ENCODE measurements at places on chromosomes 16 and 17.
A peak's percentile ranks its signal among the peaks of the same experiment; 100 is the strongest.

- no peak for DNase-seq
Observed at GRCh38 chr17:19365833-19366636, 3.5 kb upstream of the B9D1 start.

DNA sequence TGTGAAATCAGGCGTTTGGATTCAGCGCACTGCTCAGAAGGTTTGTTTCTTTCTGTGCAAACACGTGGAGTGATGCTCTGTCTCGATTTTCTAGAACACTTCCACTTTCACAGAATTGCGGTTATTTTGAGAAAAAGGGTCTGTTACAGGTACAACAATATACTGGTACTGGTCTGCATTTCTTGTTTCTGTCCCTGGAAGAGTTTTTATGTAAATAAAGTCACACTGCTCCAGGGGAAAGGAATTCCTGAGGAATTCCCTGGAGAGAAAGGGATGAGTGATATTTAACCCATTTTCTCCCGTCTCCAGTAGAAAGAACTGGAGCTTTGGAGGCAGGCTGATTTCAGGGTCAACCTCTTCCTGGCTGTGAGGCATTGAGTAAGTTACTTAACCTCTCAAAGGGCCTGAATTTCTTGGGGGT is 16.2 kb upstream of the RMI2 start:
- DNase-seq = no peak

DNA sequence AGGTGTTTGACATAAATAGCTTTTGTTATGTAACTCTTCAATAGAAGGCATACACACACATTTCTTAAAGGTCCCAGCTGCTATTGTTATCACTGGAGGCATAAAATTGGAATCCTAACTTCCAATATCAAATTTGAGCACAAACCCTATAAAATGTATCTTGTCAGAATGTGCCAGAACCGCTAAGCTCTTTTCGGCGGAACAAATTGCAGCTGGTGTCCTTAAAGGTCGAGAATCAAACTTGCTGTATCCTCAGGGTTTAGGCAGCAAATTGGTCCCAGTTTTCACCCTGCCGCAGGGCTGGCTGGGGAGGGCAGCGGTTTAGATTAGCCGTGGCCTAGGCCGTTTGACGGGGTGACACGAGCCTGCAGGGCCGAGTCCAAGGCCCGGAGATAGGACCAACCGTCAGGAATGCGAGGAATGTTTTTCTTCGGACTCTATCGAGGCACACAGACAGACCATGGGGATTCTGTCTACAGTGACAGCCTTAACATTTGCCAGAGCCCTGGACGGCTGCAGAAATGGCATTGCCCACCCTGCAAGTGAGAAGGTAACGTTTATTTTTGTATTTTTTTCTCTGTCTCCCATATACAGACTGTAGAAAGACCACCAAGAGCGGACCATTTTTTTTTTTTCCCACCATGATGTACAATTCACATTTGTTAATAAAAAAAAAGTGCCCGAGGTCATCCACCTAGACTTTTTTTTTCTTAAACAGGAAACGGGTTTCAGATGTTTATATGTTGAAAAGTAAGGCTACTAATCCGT is 297.1 kb downstream of the IRF8 start:
- DNase-seq = no peak

- no peak for DNase-seq
Observed at GRCh38 chr17:35129154-35129972, 7.9 kb downstream of the FNDC8 start.

DNA sequence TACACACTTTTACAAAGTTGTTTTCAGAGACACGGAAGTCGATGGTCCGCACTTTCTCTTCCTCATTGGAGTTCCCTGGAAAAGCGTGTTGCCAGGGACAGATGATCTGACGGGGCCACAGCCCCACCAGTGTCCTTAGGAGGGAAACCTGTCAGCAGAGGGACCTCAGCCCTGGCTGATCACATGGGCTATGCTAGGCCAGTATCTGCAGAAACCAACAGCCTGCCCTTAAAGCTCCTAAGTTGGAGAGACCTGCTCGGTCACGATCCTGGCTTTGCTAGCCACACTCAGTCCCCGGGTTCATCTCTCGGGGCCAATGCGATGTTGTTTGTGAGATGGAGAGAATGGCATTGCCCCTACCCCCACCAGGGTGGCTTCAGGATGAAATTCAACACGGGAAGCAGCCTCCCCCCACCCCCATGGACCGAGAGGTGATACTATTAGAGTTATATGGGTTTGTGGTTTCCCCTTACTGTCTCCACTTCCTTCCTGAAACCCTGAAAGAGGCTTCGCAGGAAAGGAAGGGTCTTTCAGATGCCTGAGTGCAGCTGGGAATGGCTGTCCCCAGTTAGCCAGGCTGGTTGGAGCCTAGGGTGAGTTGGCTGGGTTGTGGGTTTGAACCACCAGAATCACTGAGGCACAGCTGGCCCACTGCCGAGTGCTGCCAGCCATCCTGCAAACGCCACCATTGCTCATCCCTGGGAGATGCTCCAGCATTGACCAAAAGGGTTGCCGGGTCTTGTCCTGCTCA is 16.6 kb downstream of the RMI2 start:
- peak; percentile 43 for DNase-seq

- no peak for DNase-seq
Observed at GRCh38 chr16:49640581-49640980, 215.3 kb downstream of the ZNF423 start.

DNA sequence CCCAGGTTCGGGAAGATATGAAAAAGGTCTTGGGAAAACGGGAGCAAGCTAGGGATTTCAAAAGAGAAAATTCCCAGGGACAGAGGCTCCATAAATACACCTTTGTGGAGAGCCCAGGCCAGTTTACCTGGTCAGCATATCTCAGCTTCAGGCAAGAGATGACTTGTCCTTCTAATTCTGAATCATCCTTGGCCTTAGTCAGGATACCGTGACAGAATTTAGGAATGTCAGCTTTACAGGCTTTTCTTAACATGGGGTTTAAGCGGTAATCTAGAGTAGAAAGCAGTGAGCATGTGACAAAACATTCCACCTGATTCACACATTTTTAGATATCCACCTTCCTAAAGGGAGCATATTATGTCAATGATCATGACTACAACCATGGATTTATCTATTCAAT is 41.1 kb upstream of the CLEC18B start:
- DNase-seq = no peak

DNA sequence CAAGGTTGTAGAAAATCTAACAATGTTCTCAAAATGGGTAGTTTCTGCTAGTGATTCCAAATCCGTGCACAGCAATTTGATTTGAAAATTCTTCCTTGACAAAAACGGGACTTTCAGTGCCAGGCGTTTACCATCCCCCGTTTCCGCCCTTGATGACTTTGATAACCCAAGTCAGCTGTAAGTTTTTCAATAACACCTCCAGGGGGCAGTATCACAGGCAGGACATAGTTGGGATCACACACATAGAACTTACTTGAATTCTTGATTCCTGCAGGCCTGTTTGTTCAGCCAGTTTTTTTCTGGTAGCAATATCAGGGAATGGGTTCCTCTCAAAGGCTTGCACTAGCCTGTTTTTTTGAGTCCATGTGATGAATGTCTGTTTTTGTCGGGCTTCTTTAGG is 5.6 kb downstream of the DUXB start:
- no peak for DNase-seq

DNA sequence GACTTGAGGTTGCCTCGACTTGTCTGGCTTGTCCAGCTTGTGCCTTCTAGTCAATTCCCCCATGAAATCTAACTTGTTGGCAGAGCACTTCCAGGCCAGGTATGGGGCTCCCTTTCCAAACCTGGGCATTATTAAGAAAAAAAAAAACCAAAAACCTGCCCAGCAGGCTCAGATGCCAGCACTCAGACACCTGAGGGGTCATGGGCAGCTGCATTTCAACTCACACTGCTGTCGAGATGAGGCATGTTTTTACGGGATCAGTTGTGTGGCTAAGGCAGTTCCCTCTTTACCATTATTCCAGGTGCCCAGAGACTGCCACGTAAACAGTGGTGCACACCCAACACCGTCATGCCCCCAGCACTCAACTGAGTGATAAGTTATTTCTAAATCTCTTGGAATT is 17.8 kb downstream of the TMEM11 start:
- DNase-seq = no peak

GRCh38 chr16:30853758-30854157 is 40.1 kb downstream of the BCL7C start:
- no peak for DNase-seq

- DNase-seq = no peak
Observed at GRCh38 chr16:27723711-27724481, 174.0 kb downstream of the KATNIP start.

DNA sequence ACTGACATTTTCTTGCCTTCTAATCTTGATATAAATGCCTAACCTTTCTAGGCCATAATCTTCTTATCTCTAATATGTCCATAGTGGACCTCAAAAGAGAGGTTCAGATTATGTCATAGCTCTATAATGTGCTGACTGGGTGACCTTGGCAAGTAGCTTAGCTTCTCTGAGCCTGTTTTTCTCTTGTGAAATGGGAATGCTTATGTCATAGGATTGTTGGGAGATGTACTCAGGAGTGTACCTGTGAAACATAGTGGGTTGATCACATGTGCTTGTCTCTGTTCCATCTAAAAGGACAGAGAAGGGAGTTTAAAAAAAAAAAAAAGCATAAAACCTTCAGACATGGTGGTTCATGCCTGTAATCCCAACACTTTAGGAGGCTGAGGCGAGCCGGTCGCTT is 2.4 kb downstream of the MED9 start:
- no peak for DNase-seq

GRCh38 chr17:20200016-20200795 is 191.0 kb downstream of the SPECC1 start:
- DNase-seq = no peak

DNA sequence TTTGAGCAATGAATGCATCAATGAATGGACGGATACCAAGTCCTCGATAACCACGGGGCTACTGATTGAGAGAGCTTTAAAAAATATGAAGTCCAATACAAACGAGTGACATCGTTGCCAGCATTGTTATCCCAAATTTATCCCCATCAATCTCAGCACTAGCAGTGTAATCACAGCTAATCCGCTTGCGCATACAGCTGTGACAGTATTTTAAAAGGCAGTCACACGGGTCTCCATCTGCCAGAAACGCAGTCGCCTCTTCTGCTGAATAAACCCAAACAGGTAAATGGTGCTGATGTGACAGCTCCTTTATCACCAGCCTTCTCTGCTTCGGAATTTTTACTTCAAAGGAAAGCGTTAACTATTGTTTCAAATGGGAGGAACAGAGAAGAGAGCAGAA is 311.1 kb downstream of the XYLT1 start:
- DNase-seq = no peak

- no peak for DNase-seq
Observed at GRCh38 chr16:57029161-57030160, 40.1 kb downstream of the NLRC5 start.

GRCh38 chr17:69518951-69519350 is 104.5 kb downstream of the MAP2K6 start:
- DNase-seq = no peak

GRCh38 chr16:27727941-27728340 is 178.0 kb downstream of the KATNIP start:
- DNase-seq = no peak

DNA sequence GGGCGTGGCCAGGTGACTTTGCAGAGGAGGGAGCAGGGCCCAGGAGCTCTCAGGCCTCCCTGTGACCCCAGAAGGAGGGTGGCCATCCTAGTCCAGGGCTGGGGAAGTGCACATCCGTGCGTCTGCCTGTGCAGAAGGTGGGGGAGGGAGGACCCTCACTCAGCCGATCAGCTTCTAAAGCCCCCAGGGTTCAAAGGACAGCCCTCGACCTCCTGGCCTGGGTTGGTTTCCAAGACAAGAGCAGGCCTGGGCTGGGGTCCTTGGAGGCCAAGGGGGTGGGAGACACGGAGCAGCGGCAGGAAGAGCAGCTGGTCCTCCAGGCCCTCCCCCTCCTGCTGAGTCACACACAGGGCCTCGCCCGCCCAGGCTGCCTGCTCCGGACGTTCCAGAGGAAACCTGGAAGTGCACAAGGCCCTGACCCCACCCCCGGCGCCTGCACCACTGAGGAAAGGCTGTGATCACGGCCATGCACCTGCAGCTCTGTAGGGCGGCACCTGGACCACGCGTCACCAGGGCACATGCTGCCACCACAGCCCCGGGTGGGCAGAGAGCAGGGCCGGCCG is 67.1 kb upstream of the ZNF469 start:
- DNase-seq = no peak

- no peak for DNase-seq
Observed at GRCh38 chr16:65480281-65481091, 358.6 kb upstream of the CDH11 start.

DNA sequence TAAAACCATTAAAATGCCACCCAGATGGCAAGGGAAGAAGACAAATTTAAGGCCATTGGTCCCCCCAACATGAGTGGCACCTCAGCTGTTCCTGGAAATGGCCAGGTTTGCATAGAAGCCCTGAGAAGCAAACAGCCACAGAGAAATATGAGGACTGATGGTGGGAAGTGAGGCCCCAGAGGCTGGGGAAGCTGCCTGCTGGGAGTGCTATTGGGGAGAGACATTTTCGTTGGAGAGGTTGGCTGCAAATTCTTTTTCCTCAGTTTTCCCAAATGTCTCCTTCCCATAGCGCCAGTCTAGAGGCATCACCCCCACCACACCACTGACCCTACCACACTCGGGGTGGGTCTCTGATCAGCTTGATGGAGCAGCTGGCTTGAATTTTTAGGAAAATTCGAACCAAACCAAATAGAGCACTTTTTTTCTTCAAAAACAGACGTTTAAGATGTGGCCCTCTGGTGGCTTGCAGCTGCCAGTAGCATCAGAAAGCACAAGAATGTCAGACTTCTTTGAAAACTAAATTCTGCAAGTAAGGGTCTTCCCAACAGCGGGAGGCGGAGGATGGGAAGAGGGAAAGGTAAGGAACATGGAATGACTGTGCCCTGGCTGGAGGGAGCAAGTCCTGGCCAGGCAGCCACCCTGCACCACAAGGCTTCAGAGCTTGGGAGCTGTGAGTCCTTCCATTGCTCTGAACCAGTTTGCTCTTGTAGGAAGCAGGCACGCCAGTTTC is 13.2 kb upstream of the SLC12A3 start:
- DNase-seq = no peak

DNA sequence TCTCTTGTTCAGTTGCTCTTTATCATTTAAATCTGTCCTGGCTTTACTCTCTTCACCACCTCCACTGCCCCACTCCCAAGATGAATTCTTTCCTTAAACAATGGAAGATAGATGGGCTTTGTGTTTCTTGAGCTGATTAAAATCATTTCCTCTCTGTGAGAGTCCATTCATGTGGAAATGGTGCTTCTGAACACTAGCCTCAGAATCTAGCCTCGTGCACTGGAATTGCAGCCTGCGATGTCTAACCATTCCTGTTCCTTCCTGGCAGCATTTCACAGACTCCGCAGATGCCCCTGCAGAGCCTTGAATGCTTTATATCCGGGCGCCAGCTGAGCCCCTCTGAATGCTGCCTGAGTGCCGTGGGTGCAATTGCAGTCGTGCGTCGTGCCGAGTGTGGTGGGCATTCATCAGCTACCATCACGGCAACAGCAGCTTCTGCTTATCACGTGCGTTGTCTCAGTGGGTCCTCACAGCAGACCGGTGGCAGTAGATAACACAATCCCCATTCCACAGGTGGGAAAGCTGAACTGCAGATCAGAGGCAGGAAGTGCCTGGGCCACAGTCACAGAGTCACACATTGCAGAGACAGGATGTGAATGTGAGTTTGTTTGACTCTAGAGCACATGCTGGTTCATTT is 172.8 kb upstream of the WSCD1 start:
- no peak for DNase-seq
